ENCODE measurements at places on chromosomes 4 and X.

GRCh38 chr4:78292341-78292740 is 235.2 kb downstream of the FRAS1 start:
- DNase-seq, result no peak

- no peak for DNase-seq
These were observed 1.5 kb upstream of the FAM193A start for GRCh38 chr4:2534904-2535375.

DNA sequence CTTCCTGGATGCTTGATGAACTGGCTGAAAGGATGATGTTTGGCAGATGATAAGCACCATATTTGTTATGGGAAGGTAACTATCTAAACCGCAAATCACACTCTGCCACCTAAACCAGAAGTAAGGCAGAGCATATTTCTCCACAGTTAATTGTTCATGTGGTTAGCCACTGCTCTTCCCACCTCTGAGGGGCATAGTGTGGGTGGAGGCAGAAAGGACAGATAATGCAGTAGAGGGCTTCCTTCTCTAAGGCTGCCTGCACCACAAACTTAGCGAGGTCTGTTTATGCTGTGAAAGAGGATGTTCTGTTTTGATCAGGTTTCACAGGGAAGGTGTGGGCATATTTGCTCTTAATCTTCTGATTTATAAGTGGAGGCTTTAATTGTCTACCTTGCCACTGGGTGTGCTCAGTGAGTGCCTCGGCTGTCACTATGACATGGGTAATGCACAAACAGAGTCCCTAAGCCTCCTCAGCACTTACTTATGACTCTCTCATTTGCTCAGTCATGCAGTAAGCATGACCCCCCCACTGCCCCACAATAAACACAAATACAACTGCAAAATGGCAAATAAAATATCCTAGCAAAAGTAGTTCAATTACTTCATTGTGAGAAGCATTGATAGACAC is 401.0 kb downstream of the TMA16 start:
- no peak for DNase-seq

GRCh38 chrX:11438767-11439166 is 145.6 kb downstream of the AMELX start:
- no peak for DNase-seq

DNA sequence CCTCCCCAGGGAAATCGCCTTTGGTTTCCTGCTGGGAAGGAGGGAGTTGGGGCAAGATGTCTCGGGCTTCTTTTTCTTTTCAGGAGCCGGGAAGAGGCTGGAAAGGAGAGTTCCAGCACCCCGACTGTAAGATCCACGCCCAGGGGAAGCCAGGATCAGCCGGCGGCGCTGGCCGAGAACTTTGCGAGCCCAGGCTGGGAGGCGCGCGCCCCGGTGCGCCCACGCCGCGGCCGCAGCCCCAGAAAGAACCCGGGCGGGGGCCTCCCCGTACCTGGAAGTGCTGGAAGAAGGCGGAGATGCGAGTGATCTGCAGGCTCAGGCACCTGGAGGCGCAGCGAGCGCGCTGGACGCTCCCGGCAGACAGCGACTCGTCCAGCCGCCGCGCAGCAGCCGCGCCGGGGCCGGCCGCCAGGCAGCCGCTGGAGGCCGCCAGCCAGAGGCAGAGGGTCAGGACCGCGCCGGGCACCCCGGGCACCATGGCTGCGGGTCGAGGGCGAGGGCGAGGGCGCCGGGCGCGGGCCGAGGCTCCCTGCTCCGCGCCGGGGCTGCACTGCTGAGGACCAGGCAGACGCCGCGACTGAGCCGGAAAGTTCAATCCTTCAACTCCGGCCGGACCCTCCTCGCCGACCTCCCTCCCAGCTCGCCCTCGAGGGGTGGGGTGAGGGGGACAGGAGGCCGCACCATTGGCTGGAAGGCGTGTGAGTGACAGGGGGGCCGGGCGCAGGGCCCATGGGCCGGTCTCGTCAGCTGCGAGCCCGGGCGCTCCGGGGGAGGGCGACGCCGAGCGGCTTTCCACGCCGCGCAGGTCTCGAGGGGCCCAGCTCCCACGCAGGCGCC is at the start of gene ANOS1:
Gene ANOS1, minus strand, starts transcription at position 579 of the 837 bp plus-strand sequence. Its CDS starts 101 bp downstream, at position 478.
- no peak for DNase-seq

DNA sequence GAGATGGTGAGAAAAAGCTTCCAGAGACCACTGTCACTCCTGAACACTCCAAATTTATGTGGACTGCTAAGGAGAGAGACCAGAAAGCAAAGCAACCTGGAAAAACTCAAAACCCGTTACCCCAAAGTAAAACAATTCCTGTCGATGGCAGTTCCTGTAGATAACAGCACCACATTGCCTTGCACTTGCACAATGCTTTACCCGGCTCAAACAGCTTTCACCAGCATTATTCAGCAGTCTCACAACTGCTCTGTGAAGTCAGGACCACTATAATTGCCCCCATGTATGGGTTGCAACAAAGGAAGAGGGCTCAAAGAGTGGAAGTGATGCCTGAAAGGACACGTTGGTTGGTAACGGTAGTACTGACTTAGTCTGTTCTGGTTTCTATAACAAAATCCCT is 234.8 kb downstream of the BCOR start:
- no peak for DNase-seq

DNA sequence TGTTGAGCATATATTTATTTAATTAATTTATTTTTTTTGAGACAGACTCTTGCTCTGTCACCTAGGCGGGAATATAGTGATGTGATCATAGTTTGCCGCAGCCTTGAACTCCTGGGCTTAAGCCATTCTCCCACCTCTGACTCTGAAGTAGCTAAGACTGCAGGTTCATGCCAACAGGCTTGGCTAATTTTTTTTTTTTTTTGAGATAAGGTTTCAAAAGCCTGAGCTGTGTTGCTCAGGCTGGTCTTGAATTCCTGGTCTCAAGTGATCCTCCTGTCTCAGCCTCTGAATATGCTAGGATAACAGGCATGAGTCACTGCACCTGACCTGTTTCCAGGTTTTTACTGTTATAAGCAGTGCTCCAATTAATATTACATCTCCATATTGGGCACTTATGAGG is 4.8 kb downstream of the ADD1 start:
- DNase-seq, result no peak

GRCh38 chr4:40842725-40843423 is 93.1 kb downstream of the NSUN7 start:
- no peak for DNase-seq

DNA sequence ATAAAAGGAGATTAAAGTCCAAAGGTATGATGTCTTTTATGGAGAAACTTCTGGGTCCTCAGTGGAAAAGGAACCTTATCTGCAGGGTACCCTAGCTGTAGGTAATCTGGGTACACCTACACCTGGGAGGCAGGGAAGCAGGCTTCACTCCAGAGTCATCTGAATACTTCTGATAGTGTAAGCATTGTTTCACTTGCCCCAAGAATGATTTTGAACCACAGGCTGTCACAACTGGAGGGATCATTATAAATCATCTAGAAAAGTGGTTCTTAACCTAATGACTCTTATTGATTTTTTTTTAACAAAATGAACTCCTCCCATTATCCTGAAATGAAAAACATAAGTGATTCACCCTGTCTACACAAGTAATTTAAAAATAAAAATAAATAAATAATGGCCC is 44.0 kb upstream of the STK26 start:
- no peak for DNase-seq

- peak; percentile 42 for DNase-seq
These were observed 21.2 kb downstream of the USP53 start for GRCh38 chr4:119233750-119234149.

DNA sequence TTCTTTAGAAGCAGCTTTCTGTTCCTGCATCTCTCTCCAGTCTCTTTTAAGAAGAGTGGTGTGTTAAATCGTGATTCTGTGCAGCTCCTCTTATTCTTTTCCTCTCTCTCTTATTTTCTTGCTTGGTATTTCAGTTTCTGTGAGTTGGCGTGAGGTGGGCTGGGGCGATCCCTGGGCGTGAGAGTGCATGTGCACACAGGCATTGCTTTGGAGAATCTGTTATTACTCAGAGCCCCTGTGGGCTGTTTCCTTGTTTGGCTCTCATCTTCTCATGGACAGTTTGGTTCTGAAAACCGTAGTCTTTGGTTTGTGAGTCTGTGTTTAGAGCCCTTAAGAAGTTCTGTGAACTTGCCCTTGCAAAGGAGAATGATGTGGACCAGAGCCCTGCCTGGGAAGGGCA is 97.2 kb upstream of the CLNK start:
- no peak for DNase-seq

DNA sequence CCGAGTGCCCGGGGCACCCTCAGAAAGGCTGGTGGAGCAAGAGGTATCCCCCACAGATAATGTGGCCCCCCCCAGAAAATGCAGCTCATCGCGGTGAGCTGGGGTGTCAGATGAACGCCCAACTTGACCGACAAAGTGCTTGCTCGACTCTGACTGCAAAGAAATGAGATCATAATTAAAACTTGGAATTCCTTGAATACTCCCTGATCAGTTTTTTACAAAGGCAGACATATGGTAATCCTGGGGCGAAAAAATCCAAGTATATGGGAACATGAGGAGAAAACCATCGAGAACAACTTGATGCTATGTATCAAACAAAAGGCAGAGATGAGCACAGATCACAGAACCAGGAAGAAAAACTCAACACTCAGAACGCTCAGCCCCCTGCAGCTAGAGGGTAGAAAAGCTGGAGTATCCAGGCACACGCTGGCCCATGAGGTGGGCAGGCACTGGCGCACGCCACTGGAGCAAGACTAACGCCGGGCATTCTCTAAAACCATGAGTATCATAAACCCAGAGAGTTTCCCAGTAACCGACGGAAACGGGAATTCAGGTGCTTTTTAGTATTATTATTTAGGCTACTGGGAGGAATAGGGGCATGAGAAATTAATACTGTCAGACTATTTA is 127.3 kb downstream of the AFAP1 start:
- no peak for DNase-seq

- no peak for DNase-seq
These were observed 43.5 kb upstream of the ATP6AP2 start for GRCh38 chrX:40537310-40537709.

GRCh38 chrX:17584248-17584681 is 153.0 kb upstream of the SCML1 start:
- no peak for DNase-seq

GRCh38 chr4:98581126-98581525 is 77.3 kb downstream of the TSPAN5 start:
- DNase-seq, result no peak

- no peak for DNase-seq
These were observed 439.5 kb upstream of the MAGEB2 start for GRCh38 chrX:29775890-29776289.

GRCh38 chr4:66284991-66285451 is 614.7 kb upstream of the EPHA5 start:
- DNase-seq, result no peak

GRCh38 chr4:109025471-109026076 is 262.7 kb upstream of the ETNPPL start:
- DNase-seq, result no peak

DNA sequence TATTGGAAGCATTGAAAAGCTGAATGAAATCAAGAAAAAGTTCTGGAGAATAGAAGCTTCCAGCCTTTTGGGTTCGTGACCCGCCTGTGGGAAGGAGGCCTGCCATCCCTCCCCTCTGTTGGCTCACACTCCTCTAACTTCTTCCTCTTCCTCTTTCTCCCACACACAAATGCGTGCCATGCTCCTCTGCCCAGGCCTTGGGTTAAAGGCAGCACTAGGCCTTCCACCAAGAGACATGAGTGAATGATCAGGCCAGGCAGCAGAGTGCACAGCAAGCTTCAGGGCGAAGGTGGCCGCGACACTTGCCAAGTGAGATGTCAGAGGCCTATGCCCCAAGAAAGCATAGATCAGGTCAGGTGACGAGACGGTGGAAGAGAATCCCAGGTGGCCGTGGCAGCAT is 38.4 kb downstream of the FAM193A start:
- DNase-seq, result no peak

- DNase-seq, result no peak
These were observed 180.7 kb upstream of the ZFP42 start for GRCh38 chr4:187814737-187815465.

- no peak for DNase-seq
These were observed 223.7 kb upstream of the FAT4 start for GRCh38 chr4:125091101-125091500.

- no peak for DNase-seq
These were observed 83.1 kb downstream of the GRIA3 start for GRCh38 chrX:123267220-123267619.

DNA sequence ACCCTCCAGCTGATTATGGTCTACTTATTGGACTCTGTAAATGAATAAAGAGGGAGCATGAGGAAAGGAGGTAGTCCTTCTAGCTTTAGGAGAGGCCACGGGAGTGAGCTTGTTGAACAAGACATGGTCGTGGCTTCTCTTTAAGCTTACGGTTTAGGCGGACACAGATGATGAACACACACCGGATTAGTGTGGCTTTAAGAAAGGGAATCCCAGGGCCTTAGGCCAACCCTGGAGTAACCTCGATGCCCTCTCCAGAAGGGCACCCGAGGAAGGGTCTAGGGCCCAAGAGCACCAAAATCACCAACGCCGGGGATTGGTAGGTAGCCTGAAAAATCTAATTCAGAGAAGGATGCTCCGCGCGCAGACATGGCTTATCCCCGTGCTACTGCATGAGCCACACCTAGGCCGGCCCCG is 39.4 kb downstream of the ERVMER34-1 start:
- no peak for DNase-seq

- no peak for DNase-seq
These were observed 215.5 kb upstream of the BCOR start for GRCh38 chrX:40313269-40313668.

DNA sequence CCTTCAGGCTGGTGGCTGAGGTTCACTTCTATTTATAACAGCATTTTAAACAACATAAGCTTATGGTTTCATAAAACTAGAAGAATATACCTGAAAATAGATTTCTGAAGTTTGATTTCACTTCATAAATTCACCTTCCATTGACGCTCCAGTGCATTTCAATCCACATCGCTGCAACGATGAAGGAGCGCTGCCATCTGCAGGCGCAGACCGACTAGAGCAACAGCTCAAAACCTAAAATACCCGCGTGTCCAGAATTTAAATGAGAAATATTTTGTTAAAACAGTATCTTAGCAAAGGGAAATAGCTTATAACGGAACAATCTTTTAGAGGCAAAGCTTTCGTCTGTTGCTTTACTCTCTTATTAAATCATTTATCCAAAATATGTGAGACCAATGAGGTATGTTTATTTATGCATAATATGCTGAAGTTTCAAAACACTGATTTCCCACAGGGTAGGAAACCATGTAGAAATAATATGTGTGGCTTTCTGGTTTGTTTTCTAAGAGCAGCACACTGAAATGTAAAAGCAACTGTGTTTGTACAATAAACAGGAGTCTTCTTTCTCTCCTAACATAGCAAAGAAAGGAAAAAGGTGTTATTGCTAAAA is 816.4 kb upstream of the FRG1 start:
- DNase-seq, result peak; percentile 2

DNA sequence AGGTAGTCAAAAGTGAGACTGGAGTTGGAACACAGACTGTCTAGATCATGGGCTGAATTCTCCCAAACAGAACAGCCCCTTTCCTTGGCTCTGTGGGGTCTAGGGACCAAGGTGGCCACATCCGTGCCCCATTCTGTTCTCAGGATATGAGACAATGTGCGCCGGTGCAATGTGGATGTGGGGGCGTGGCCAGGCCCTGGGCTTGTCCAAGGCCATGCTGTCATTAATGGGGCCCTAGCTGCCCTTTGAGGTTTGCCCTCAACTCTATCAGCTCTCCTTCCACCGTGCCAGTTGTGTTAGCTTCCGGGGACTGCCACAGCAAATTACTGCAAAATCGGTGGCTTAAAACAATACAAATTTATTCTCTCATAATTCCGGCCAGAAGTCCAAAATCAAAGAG is 312.6 kb downstream of the EVC2 start:
- DNase-seq, result no peak

Measured in activated CD8-positive, alpha-beta T cell treated with anti-CD3 and anti-CD28 coated beads for 36 hours (primary cell).